ENCODE measurements at places on chromosomes 11 and 22.

- no peak for DNase-seq
Observed at GRCh38 chr11:72088076-72088808, 7.6 kb downstream of the LRRC51 start.

DNA sequence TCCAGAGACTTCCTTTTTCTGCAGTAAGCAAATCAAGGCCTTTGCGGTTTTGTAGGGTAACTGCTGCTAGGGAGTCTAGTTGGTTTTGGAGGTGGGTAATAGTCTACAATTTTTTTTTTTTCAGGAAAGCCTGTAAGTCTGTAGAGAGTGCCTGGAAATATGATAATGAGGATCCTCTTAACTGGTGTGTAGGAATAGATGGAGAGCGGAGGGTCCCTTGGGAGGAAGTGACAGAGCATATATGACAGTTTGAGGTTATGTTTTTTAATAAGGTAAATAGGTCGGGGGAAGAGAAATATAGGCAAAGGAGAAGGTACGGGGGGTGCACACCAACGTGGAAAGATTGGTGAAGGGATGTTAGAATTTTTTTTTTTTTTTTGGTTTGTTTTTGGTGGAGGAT, 25.9 kb downstream of the ZNF195 start:
- DNase-seq, result no peak

- peak; percentile 75 for DNase-seq
Observed at GRCh38 chr11:61966734-61967115, 709 bp downstream of the FTH1 start.

- no peak for DNase-seq
Observed at GRCh38 chr11:8363921-8364320, 100.2 kb upstream of the LMO1 start.

DNA sequence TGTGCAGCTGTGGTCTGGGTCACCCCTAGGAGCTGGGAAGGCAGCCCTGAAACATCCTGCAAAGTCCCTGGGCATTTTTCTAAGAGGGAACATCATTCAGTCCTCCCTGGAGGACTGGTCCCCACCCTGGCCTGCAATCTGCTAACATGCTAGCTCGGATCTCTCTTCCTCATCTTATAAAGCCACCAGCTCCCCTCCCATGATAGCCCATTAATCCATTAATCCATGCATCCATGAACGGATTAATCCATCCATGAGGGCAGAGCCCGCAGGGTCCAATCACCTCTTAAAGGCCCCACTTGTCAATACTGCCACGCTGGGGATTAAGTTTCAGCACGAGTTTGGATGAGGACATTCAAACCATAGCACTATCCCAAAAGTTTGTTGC, 12.1 kb downstream of the PRG3 start:
- no peak for DNase-seq

GRCh38 chr11:16011396-16011795, 344.9 kb downstream of the SOX6 start:
- no peak for DNase-seq

DNA sequence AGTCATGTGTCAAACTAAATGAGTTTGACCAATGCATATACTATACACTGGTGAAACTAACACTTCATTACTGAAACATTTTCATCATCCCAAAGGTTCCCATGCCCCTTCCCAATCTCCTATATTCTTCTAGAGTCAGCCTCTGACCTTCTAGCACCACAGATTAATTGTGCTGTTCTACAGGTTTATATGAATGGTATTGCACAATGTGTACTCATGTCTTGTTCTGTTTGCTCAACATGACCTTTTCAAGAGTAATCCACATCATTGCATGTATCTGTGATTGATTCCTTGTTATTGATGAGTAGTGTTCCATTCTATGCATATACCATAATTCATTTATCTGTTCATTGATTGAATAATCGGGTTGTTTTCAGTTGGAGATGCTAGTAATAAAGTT, 7.5 kb upstream of the OR8G1 start:
- DNase-seq, result no peak

DNA sequence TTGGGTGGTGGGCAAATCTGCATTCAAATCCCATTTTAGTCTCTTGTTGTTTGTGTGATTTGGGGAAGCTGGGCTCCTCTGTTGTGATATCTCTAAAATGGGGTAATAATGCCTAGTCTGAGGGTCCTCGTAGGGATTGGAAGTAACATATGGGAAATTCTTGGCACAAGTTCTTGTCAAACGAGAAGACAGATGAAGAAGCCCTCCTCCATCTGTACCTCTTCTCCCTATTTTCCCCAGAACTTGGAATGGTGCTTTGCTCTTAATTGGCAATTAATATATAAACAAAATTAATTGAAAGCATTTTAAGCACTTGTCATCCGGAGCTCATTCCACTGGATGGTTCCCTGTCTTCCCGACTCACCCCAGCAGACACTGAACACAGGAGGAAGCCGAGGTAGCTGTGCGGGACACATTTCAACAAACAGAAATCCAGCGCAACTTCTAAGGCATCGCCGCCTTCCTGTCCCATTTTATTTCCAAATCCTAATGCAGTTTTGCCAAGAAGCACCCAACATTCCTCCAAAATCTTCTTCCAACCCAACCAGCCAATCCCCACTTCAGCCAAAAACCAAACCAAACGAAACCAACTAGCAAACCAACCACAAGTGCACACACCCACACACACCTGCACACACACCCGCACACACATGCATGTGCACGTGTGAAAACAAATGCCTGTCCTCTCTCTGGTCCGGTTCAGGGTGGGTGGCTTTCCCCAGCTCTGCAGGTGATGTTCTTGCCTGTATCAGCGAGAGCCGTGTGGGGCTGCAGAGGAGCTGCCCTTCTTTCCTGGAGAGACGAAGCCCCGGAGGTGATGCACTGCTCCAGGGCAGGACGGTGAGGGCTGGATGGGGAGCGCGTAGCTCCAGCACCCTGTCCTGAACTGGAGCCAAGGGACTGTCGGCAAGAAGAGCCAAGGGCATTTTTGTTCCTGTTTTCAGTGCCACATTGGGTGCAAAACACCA, 100.8 kb upstream of the B3GAT1 start:
- DNase-seq, result no peak

DNA sequence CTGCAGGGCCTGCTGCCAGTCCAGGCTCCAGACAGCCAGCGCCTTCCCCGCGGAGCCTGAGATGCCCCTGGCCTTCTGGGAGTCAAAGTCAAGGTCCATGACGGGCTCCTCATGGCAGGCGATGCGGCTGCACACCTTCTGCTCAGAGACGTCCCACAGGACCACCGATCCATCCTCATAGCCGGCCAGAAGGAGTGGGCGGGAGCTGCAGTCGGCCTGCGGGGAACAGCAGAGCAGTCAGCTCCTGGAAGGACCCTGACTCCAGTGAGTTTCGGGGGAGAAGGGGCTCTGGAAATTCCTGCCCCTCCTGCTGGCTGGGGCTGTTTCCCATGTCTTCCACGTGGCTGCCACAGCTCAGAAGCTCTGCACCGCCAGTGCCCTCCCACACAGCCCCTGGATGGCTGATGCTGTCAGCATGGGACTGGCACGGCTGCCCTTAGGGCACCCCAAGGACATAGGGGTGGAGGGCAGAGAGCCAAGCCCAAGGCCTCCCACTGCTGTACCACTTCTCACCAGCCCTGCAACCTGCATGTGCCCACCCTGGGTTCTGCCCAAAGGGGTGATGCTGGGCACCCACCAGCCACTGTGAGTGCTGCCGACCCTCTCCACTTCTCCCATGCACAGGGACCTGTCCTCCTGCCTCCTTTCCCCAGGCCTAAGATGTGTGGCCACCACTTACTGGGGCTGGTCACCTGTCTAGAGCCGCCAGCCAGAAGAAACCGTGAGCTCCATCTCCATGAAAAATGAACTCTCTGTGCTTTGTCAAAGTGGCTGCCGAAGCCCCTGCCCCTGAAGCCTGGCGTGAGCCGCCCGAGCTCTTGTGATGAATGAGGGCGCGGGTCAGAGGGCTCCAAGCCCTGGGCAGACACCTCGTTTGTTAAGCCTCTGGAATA, 41.7 kb downstream of the TBX1 start:
- no peak for DNase-seq

DNA sequence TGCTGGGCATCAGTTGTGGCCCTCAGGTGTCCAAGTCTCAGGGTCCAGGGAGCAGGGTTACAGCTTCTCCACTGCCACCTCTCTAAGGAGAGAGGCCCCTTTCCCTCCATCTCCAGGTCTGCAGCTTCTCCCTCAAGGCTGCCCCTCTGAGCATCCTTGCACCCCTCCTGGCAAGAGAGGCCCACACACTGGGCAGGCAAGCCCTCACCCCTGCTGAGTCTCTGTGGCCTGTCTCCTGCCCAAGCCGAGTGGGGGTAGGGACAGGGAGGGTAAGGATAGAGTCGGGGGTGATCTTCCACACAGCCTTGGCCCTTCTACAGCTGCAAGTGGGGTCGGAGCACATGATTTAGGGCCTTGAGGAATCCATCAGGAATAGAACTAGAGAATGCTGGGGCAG, 76.6 kb downstream of the ST3GAL4 start:
- DNase-seq, result no peak

Measured in C1 segment of cervical spinal cord (tissue), 14 donors.